ENCODE measurements at places on chromosomes 16 and 17.
A peak's percentile ranks its signal among the peaks of the same experiment; 100 is the strongest.

GRCh38 chr16:80526418-80527061 is 14.3 kb upstream of the DYNLRB2 start:
- H3K36me3 ChIP-seq, result peaks cover 2% of the 10 kb centered on the region
- no peak overlapping the region for H3K27ac ChIP-seq
- H3K4me3 ChIP-seq, result no peak overlapping the region
- peaks cover 20% of the 10 kb centered on the region for H3K4me1 ChIP-seq
- peak; percentile 35 for DNase-seq

DNA sequence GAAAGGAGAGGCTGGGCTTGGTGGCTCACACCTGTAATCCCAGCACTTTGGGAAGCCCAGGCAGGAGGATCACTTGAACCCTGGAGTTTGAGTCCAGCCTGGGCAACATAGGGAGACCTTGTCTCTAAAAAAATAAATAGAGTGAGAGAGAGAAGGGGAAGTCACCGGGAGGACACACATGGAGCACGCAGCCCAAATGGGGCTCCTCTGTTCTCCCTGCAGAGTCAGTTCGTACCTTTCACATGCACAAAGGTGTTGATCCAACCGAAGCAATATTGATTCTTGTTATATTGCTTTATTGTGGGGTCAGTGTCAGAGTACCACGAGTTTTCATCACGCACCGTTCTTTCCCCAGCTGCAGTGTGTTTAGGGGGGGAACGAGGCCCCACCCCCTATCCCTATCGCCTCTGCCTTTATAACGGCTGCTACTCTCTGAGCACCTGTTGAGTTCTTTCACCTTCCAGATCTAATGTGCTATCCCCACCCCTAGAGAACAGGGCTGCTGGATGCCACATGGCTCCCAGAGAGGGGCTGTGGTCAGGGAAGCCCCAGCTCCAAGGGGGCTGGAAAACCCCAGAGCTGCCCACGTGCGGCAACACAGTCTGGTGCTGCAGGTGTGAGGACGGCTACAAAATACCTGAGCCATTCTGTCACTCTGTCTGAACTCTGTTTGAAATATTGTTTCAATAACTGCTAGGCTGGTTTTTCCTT is 1.0 kb upstream of the TMEM235 start:
- peaks cover 38% of the 10 kb centered on the region for H3K27me3 ChIP-seq
- no peaks in the 10 kb centered on the region for H3K36me3 ChIP-seq
- H3K27ac ChIP-seq, result no peak overlapping the region

DNA sequence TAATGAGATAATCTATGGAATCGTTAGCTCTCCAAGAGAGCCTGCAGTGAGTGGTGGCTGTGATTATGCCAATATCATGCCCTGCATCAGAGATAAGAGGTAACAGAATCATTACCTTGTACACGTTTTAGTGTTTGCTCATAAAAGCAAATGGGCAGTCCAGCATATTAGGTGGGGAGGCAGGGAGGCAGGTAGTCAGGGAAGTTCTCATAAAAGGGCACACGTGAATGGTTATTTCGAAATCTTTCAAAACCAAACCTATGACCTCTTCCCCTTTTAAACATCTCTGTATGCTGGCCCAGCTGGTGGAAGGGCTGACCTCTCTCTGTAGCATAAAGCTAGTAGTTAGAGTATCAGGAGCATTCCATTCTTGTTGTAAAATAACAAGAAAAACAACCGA is 51.7 kb downstream of the VAT1L start:
- no peaks in the 10 kb centered on the region for H3K27me3 ChIP-seq
- no peak overlapping the region for H3K27ac ChIP-seq
- H3K4me1 ChIP-seq, result no peaks in the 10 kb centered on the region
- DNase-seq, result no peak
- no peak overlapping the region for H3K4me3 ChIP-seq

DNA sequence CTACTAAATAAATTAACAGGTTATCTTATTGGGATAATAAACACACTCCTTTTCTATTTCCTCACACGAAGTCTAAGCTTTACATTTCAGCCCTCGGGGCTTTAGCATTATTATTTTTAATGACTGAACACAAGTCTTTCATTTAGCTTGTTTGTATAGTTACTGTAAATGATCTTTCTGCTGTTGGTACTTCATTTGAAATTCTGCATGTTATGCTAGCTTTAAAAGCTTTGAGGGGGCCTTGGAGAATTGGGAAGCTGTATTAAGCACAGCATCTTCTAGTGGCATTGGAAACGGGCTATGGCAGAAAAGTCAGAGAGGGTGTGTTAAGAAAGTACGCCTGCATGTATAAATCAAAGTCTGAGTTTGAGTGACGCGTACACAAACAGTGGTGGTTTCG is 243.7 kb downstream of the FTO start:
- H3K4me1 ChIP-seq, result peaks cover 60% of the 10 kb centered on the region
- H3K36me3 ChIP-seq, result peaks cover 3% of the 10 kb centered on the region
- H3K27me3 ChIP-seq, result no peaks in the 10 kb centered on the region
- DNase-seq, result no peak
- H3K4me3 ChIP-seq, result no peak overlapping the region

DNA sequence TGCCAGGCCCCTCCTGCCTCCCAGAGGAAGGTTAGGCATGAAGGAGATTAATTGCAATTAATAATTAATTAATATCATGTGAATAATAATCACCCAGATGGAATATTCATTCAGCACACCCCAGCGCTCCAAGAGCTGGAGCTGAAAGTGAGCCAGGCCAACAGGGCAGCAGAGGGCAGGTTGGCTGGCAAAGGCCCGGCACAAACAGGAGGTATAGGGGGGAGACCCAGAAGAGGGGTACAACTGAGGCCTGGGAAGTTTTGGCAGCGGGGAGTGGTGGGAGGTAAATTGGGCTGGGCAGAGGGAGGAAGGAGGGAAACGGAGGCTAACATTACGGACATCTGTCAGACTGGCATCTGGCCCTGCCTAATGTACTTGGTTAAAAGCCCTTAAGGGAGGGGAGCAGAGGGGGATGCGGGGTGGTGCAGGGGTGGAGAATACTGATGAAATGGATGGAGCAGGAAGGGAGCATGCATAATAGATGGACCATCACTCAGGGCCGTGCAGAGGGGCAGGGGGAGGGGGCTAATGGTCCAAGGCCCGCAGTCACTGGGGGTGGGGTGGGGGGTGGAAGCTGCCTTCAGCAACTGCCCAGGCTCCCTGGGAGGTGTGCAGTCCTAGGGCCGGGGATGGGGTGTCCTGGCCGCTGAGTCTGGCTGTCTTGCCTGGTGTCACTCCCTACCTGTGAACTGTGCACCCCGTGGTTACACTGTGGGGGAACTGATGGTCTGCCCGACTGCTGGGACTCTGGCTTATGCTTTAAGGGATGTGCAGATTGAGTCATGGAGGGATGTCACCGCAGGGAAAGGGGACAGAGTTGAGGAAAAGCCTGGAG is 1.9 kb downstream of the ADAM11 start:
- no peaks in the 10 kb centered on the region for H3K36me3 ChIP-seq
- H3K27me3 ChIP-seq, result peaks cover 39% of the 10 kb centered on the region
- no peak overlapping the region for H3K27ac ChIP-seq
- no peak overlapping the region for H3K4me3 ChIP-seq

GRCh38 chr17:20095336-20096080 is 86.3 kb downstream of the SPECC1 start:
- no peak overlapping the region for H3K27ac ChIP-seq
- no peaks in the 10 kb centered on the region for H3K36me3 ChIP-seq
- H3K27me3 ChIP-seq, result no peaks in the 10 kb centered on the region

Data from activated T-helper 1 cell treated with anti-CD3 and anti-CD28 coated beads, Interleukin-12 subunit alpha, Interleukin-12 subunit beta, Interleukin-2, Interleukin-4 antibody, amounts not matched to agents 30 ng/mL and 10 ng/mL and 1 ng/mL, durations not matched to agents 14 hours and 24 hours and 36 hours (primary cell).